ENCODE measurements at places on chromosomes 7 and 10.
A peak's percentile ranks its signal among the peaks of the same experiment; 100 is the strongest.

- DNase-seq, result no peak
Observed at GRCh38 chr7:32147546-32148268, 77.5 kb upstream of the PDE1C start.

DNA sequence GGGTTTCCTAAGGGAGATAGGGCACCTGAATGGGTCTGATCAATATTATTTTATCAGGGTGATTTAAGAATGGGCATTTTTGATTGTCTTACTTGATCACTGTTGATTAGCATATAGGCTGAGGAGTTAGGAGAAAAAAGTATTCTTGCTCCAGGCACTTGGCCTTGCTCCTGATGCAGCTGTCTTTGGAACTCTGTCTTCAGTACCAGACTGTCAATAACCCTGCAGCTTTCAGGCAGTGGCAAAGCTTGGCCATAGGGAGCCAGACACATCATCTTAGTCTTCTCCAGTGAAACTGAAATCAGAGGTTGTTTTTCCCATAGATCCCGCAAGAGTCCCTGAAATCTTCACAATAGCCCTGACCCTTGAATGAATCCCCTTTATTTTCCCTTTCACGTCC is 47.2 kb downstream of the EXOC4 start:
- DNase-seq, result no peak

DNA sequence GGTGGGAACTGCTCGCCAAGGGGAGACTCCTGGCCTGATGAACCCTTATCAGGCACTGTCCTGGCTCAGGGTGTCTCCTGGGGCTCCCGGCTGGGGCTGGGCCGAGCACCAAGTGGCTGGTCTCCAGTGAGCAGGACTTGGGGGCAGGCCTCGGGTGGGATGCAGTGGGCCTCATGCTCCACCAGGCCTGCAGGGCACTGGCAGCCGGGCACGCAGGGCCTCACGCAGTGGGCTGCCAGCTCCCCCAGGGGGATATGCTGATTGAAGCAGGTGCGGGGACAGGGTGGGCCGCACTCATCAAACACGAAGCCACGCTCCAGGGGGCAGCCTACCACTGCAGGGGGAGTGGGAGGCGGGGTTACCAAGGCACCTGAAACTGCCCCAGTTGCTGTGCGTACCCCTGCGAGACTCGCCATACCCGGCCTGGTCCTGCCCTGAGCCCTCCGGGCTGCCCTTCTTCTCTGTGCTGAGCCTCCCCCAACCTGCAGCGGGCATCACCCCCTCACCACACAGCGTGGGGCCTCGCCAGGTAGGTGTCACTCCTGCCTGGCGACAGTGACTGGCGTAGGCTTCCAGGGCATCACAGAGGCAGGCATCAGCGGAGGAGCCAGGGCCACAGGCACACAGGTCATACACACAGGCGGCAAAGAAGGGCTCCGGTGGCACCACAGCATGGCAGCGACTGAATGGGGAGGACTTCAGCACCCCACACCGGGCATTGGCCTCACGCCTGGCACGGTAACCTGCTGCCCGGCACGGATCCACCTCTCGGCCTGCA is 14.5 kb downstream of the ATP6V1F start:
- no peak for DNase-seq

DNA sequence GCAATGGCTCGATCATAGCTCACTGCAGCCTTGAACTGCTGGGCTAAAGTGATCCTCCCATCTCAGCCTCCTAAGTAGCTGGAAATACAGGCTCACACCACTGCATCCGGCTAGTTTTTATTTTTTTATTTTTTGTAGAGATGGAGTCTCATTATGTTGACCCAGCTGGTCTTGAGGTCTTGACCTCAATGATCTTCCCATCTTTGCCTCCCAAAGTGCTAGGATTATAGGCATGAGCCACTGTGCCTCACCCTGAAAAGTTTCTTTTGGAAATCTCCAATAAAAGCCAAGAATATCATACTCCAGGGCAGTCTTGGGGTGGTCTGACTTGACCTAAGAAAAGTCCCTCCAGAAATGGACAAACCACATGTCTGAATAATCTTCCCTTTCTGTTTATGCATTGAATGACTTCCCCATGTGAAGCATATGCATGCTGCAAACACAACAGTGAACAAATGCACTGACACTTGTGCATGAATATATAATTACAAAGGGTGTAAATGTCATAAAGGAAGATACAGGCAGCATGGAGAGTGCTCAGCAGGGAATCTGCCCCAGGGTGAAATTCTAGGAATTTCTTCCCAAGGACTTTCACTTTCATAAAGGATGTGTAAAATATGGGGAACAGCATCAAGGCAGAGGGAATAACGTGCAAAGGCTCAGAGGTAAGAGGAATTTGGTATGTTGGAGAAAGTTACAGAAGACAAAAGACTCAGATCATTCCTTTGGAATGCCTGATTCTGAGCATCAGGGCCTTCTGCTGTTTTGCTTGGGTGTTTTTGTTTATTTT is 142.4 kb upstream of the LYZL1 start:
- no peak for DNase-seq

DNA sequence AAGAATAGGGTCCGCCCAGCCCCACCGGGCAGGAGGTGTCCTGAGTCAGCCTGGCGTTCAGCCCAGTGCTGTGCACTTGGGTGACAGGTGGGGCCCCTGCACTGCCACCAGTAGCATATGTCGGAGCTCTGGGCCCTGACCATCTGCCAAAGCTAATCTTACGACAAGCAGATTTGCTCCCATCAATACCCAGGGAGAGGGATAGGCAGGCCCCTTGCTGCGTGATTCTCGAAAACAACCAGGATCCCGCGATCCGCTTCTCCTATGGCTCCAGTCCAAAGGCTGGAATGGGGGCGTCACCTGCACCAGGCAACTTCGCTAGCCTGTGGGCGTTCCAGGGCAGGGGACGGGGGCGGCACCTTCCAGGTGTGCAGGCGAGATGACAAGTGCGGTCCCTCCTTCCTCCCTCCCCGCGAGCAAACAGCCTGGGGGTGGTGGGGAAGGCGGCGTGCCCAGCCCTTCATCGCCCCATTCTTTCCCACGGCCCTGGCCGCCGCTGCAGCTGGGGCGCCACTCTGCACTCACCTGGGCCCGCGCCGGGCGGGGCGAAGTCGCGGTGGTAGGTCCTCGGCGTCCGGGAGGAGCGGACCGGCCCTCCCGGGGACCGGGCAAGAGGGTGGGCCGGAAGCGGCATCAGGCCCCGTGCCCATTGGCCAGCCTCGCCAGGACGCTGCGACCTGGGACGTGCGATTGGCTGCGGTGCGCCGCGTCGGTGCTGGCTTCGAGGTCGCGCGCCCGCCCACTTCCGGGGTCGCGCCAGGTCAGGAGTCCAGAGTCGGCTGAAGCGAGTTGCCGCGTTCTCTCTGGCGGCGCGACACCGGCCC is at the start of gene TECPR1:
Gene TECPR1, minus strand, starts transcription at position 632 of the 824 bp plus-strand sequence. CDS start 6,086 bp downstream, outside the sequence.
- DNase-seq, result peak; percentile 95

DNA sequence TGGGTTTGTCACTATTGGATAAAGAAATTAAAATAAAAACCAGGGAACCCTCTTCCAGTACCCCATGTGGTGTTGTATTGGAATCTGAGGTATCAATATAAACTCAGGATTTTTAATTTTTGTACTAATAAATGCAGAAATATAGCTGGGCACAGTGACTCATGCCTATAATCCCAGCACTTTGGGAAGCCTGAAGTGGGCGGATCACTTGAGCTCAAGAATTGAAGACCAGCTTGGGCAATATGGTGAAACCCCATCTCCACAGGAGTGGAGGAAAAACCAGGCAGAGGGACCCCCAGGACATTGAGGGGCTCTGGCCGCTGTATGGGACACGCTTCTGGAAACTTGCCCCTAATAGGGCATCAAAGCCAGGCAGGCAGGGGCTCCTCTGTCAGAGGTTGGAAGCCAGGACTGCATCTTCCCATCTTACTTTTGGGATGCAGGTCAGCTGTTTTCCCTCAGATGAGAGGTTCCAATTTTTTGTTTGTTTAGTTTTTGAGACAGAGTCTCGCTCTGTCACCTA is 11.1 kb downstream of the ADIRF start:
- DNase-seq, result no peak

- DNase-seq, result no peak
Observed at GRCh38 chr7:101362334-101363195, at the start of gene COL26A1. COL26A1 (plus strand) TSS chr7:101362875; CDS start chr7:101363033, 158 bp downstream.

- no peak for DNase-seq
Observed at GRCh38 chr7:92815412-92815811, 21.0 kb downstream of the CDK6 start.

GRCh38 chr7:139749545-139749944 is 28.3 kb downstream of the HIPK2 start:
- no peak for DNase-seq

GRCh38 chr7:43211693-43212092 is 99.2 kb downstream of the HECW1 start:
- no peak for DNase-seq

DNA sequence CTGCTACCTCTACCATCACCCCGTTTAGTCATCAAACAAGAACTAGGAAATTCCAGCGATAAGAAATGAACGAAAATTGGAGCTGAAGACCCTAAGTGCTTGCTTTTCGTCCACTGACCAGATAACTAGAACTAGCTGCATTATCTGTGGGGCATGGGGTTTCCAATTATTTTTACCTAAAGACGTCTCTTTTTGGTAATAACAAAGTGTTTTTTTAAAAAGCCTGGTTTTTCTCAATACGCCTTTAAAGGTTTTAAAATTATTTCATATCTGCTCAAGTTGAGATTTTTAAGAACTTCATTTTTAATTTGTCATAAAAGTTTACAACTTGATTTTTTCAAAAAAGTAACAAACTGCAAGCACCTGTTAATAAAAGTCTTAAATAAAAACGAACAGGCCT is 104.2 kb downstream of the GALNT11 start:
- DNase-seq, result no peak

DNA sequence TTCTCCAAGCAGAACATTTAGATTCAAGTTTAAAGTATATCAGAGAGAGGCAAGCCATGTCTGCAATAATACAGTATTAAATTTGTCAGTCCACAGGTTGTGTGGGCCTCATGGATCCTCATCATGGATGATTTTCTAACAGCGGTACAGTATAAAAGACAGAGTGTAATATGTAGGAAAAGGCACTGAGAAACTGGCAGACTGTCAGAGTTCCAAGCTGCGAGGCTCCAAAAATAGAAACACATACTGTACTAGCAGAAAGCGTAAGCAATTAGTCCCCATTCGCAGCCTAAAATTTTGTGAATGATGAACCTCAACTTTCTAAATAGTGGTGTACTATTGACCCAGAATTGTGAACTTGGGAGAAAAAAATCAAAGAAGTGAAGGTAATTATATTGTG is 933.3 kb downstream of the XPNPEP1 start:
- DNase-seq, result no peak

- DNase-seq, result no peak
Observed at GRCh38 chr7:142516038-142516501, 233.2 kb upstream of the PRSS1 start.

GRCh38 chr7:149161241-149161848 is 14.1 kb downstream of the ZNF398 start:
- DNase-seq, result no peak

DNA sequence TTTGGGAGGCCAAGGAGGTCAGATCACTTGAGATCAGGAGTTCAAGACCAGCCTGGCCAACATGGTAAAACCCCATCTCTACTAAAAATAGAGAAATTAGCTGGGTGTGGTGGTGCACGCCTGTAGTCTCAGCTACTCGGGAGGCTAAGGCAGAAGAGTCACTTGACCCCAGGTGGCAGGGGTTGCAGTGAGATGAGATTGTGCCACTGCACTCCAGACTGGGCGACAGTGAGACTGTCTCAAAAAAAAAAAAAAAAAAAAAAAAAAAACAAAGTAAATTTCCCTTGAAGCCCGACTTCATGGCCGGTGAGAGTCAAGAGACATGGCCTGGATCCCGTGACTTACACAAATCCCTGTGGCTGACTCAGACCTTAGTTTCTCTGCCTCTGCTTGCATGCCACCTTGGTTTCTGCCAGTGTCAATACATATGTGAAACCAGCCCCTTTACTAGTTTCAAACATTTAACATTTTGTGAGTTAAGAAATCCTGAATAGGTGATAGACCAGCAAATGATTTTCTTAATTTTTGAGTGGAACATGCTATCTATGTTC is 62.8 kb downstream of the ZEB1 start:
- no peak for DNase-seq

- DNase-seq, result peak; percentile 86
Observed at GRCh38 chr7:4931943-4932342, 27.0 kb downstream of the MMD2 start.

- DNase-seq, result no peak
Observed at GRCh38 chr7:55517191-55517633, 55.1 kb downstream of the VOPP1 start.

DNA sequence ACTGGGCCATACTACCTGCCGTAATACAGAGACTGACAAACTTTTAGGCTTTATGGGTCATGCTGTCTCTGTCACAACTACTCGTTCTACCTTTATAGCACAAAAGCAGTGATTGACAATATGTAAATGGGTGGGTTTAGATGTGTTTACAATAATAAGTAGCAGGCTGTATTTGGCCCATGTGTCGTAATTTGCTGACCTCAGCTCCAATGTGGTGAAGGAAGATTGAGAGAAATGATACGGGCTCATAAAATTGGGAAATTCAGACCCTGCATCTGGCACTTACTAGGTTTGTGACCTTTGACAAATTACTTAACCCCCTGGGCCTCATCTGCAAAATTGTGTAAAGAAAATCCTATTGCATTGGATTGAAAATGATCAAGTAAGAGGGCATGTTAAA is 150.8 kb upstream of the NPSR1 start:
- DNase-seq, result no peak

DNA sequence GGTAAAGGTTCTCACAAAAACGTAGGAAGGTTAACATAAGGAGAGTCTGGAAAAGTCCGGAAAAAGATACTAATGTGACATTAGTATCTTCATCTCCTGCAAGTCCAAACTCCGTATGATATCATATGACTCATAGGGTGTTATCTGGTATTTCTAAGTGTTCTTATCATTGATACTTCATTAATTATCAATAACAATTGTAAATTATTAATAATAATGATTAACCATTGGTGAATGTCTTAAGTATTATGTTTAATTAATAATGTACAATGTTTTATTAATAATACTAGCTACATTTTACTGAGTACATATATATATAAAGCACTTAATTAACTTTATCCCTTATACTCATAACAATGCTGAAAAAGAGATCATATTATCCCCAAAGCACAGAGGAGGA is 402.4 kb downstream of the SEMA3D start:
- DNase-seq, result no peak

DNA sequence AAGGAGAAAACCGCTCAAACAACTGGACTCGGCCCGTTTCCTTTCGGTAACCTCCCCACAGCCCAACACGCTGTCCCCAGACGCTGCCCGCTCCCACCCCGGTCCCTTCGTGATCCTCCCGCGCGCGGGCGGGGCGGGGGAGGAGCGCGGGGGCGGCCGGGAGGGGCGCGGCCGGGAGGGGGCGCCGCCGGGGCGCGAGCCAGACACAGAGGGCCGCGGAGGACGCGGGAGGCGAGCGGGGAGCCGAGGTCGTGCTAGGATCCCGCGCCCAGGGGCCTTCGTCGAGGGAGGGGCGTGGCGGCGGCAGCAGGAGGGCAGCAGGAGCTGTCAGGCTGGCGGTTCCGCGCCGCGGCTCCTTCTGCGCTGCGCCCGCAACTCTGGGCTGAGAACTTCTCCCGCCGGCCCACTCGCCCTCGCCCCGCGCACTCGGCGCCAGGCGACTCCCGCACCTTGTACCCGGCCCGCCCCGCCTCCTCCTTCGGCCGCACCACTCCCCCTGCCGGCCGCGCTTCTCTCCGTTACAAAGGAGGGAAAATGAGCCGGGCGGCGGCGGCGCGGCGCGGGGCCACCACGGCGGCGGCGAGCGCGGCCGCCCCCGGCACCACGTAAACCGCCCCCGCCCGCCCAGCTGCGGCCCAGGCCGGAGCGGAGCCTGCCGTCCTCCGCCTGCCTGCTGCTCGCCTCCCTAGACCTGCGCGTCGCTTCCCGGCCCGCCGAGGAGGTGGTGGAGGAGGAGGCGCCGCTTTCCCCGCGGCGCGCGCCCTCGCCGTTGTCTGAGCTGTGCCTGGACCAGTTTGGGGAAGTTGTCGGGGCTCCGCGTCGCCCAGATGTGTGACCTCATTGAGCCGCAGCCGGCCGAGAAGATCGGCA is at the start of gene CDK14:
Gene CDK14, plus strand, starts transcription at position 521 of the 870 bp plus-strand sequence. Its CDS starts 307 bp downstream, at position 828.
- DNase-seq, result peak; percentile 69

Measured in anterior cingulate cortex (tissue), 58 donors.